Activated T-helper 9 cell treated with anti-CD3 and anti-CD28 coated beads, Interleukin-2, amount 50 U/mL, for 16 hours (primary cell): ENCODE measurements at places on chromosomes 6 and 20.

GRCh38 chr20:45090481-45090880 lies 10.4 kb downstream of the KCNS1 start:
- no peak for DNase-seq

- no peak for DNase-seq
Measured at GRCh38 chr6:106752641-106753040, 123.3 kb downstream of the QRSL1 start.

- no peak for DNase-seq
Measured at GRCh38 chr6:30152910-30153610, 8.0 kb downstream of the TRIM10 start.

DNA sequence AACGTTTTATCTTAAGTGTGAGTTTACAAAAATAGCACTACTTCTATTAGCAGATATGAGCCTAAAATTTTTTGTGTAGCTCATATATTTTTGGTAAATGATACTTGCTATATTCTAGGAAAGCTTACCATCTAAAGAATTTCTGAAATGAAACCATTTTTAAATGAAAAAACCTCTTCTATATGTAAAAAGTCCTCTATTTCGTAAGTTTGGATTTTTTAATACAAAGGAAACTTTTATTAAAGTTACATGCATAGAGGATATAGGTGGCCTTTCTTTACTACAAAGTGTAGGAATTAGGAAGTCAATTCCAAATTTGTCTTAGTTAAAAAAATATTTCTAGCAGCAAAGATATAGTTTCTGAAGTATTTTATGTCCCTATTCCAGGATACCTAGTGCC lies 18.8 kb downstream of the EFHC1 start:
- DNase-seq = no peak

DNA sequence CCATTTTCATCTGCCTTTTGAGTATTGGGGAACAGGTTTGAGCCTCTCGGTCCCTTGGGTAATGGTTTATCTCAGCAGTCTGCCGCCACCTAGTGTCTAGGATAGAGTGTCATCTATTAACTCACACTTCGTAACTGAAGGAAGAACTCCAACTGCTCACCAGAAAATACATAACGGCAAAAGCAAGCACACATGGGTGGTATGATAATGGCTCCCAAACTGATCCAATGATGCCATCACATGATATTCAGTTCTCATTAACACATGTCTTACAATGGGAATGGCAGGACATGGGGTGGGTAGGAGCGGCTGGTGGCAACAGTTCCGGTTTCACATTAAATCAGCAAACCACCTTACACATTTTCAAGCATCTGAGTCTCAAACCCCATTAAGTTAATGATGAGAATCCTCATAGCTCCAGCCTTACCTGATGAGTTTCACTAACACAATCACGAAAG lies 110.7 kb upstream of the PHACTR1 start:
- no peak for DNase-seq

- peak; percentile 36 for DNase-seq
Measured at GRCh38 chr20:44990425-44990824, 24.1 kb downstream of the STK4 start.

- no peak for DNase-seq
Measured at GRCh38 chr20:53883098-53883911, 187.1 kb downstream of the BCAS1 start.

GRCh38 chr6:117550078-117550600 lies 52.2 kb downstream of the GOPC start:
- DNase-seq = no peak

GRCh38 chr6:98107801-98108200 lies 726.6 kb upstream of the POU3F2 start:
- DNase-seq = no peak

- no peak for DNase-seq
Measured at GRCh38 chr6:164214066-164214465, 799.5 kb downstream of the QKI start.

GRCh38 chr6:74491844-74492374 lies 713.9 kb downstream of the COL12A1 start:
- no peak for DNase-seq

DNA sequence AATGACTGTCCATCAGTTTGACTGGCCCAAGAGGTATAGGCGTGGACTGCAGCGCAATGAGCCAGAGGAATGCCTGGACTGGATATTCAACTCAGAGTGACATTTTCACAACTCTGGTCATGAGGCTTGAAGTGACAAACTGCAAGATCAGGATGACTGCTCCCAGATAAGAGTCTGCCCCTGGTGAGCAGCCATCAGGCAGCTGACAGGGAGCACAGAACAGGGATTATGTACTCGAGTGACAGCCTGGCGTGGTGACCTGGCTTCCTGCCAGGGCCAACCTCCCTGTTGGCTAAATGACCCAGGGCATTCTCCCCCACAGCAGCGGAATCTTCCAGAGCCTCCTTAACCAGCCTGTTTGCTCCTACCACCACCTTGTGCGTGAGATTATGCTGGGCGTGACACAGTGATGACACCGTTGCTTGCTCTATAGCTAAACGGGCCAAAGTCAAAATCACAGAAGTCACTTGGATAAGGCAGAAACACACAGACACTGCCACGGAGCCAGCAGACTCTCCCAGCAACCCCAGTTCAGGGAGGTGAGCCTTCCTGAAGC lies 209.1 kb upstream of the JARID2 start:
- DNase-seq = no peak
